Tibial nerve (tissue), 4 donors: ENCODE measurements at places on chromosomes 13 and 19.

DNA sequence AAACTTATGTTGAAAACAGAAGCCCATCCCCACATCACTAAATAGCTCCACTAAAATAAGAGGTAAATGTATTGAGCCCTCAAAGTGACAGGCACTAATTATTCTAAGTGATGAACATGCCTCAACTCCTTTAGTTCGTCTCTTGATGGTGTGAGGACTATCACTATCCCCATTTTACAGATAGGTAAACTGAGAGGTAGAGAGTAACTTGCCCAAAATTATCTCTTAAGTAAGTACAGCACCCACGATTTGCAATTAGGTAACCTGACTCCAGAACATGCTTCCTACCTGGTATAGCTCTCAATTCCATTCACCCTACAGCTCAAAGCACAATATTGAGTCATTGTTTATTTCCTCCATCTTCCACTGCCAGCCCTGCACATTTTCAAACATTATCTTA lies 12.7 kb downstream of the ZAR1L start:
- DNase-seq = no peak

GRCh38 chr19:18308051-18308947 lies 14.6 kb downstream of the LSM4 start:
- no peak for DNase-seq

DNA sequence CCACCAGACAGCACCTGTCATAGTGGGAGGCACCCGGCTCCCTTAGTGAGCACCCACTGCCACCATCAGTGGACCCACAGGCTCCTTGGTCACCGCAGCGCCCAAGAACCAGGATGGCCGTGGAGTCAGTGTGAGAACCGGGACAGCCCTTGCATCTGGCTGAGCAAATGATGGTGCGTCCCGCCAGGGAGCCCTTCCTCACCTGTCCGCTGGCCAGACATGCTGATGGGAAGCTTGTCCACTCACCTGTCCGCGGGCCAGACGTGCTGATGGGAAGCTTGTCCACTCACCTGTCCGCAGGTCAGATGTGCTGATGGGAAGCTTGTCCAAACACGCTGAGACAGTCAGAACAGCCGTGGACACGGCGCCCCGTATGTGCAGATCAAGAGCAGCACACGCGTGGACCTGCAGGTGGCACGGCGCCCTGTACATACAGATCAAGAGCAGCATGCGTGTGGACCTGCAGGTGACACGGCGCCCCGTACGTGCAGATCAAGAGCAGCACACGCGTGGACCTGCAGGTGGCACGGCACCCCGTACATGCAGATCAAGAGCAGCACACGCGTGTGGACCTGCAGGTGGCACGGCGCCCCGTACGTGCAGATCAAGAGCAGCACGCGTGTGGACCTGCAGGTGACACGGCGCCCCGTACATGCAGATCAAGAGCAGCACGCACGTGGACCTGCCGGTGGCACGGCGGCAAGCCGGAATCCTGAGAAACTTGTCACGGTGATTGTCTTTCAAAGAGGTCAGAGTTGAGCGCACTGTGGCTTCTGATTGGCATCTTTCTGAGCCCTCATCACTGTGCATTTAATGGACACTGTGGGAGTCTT lies 40.7 kb upstream of the DCUN1D2 start:
- no peak for DNase-seq

DNA sequence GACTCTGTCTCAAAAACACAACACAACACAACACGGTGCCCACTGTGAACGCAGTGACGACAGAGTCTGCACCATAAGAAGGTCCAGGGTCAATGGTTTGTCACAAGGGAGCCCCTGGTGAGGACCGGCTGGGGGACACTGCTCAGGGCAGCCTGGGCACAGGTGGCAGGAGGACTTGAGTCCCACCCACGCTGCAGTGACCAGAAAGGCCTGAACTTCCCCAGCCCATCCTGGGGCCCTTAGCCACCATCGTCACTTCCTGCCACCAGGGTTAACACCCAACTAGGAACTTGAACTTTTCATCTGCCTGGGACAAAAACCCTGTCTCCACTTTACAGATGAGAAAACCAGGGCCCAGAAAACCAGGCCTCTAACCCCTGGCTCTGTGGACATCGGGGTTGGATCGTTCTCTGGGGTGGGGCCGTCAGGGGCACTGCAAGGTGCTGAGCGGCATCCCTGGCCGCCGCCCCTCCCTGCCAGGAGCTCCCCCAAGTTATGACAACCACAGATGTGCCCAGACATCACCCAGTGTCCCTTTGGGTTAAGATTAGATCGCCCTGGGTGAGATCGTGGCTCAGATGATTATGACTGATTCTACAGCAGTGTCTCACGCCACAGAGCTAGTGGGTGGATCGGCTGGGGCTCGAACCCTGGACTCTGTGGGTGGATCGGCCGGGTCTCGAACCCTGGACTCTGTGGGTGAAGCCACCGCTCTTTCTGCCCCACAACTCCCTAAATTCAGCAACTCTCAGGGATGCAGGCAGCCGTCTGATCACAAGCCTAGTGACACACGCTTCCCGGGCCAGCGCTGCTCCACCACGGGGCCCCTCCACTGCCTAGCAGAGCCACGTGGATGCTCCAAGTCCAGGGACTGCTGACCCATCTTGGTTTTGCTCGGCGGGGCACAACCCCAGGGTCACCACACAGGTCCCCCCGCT lies 14.0 kb downstream of the MOB3A start:
- no peak for DNase-seq

DNA sequence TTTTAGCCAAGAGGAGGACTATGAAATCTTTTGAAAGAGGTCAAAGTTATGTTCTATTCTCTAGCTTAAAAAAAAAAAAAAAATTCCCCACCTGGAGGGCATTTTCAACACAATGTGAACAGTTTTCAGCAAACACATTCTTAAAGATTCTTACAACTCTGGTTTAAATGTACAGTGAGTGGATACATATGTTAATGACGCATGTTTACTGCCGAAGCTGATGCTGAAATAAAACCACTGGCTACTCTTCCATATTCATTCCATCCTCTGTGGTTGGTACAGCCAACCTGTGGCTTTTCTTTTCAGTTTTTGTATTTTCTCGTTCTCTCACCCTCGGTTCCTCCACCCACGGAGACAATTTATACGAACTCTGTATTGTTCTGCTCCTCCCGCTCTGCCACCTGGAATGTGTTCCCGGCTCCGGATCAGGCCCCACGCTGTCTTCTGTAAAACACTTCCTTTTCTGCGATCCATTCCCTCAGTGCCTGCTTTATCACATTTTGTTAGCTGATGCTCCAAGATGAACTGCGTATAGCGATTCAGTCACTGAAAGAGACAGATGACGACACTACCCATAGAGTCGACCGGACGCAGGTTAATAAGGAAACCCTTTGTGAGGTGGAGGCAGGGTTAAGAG lies 466.4 kb upstream of the ARGLU1 start:
- DNase-seq = no peak

- no peak for DNase-seq
Measured at GRCh38 chr13:25920277-25920676, 131.5 kb downstream of the SHISA2 start.

GRCh38 chr13:57452228-57452627 lies 179.3 kb upstream of the PCDH17 start:
- DNase-seq = no peak
